ENCODE measurements at places on chromosomes 6 and 20.

DNA sequence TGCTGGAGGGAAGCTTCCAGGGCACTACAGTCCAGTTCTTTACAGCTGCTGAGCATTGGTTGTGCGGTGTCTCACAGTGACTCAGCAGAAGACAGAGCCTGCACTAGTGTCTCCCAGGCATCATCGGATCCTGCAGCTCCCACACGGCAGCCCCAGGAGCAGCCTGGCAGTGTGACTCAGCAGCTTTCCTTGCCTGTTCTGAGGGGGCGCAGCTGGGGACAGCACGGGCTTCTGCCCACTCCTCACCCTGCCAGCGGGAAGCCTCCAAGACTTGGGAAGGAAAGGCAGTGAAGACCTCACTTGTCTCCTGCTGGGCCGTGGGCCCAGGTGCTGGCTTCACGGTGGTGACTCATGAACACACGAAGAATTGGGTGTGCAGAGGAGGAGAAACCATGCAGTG, 165.4 kb downstream of the SYNDIG1 start:
- DNase-seq, result peak; percentile 78

DNA sequence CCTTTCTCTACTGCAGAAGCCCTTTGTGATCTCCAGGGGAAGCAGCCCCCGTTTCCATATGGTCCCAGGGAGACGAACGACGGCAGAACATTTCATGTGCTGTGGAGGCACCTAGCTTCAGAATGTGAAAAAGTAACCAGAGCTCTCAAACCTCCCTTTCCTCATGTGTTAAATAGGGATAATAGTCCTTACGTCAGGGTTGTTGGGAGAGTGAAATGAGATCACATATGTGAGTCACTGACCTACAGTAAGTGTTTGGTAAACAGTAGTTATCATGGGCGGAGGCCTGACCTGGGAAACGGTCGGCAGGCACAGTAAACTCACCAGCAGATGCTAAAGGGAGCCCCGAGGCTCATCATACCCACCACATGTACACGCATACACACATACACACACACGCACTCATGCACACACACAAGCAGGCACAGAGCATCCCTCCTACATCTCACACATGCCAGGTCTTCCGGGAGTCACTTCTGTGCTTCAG, 89.7 kb downstream of the LY86 start:
- DNase-seq, result peak; percentile 84

DNA sequence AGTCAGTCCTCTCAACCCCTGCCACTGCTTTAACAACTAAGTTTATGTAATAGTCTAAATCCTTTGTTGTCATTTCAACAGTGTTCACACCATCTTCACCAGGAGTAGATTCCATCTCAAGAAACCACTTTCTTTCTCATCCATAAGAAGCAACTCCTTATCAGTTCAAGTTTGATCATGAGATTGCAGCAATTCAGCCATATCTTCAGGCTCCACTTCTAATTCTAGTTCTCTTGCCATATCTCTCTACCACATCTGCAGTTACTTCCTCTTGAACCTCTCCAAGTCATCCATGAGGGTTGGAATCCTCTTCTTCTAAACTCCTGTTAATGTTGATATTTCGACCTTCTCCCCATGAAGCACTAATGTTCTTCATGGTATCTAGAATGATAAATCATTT, 57.9 kb upstream of the FOXO3 start:
- DNase-seq, result no peak

- no peak for DNase-seq
Observed at GRCh38 chr6:4004249-4004648, 74.7 kb downstream of the FAM217A start.

DNA sequence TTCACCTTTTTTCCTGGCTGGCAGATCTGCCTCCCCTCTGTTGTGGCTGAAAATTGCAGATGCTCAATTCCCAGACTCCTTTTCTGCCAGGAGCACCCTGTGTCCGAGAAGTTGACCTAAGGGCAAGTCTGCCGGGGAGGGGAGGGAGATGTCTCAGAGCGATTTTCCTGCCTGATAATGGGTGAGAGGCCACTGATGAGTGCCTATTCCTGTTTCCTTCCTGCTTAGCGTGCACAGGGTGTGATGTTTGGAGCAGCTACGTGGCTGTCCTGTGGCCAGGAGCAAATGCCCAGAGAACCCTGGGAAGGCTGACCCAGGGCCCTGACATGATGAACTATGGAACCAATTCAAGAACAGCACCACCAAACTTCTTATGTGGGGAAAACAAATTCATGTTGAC, 22.5 kb downstream of the SOX4 start:
- no peak for DNase-seq

- peak; percentile 17 for DNase-seq
Observed at GRCh38 chr6:152118678-152119077, 311.2 kb downstream of the ESR1 start.

DNA sequence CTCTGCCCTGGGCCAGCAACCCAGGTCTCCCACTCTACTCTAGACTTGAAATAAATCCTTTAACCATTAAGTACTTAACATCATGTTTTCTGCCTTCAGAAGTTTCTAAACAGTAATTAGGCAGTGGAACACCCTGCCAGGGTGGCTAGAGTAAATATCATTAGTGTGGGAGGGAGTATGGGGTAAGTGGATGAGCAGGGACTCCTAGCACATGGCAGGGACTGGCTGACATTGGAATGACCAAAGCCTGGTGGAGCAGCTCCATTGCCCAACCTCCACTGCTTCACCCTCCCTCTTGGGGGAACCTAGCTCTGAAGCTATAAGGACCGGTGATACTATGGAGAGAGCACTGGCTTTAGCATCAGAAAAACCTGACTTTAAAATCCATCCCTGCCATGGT, 167.1 kb downstream of the MAFB start:
- no peak for DNase-seq

GRCh38 chr6:24759718-24760117, 15.0 kb upstream of the GMNN start:
- no peak for DNase-seq

- peak; percentile 77 for DNase-seq
Observed at GRCh38 chr20:3768342-3769130, 983 bp upstream of the ADISSP start.

- peak; percentile 75 for DNase-seq
Observed at GRCh38 chr6:27592481-27593199, 119.7 kb upstream of the ZNF184 start.

DNA sequence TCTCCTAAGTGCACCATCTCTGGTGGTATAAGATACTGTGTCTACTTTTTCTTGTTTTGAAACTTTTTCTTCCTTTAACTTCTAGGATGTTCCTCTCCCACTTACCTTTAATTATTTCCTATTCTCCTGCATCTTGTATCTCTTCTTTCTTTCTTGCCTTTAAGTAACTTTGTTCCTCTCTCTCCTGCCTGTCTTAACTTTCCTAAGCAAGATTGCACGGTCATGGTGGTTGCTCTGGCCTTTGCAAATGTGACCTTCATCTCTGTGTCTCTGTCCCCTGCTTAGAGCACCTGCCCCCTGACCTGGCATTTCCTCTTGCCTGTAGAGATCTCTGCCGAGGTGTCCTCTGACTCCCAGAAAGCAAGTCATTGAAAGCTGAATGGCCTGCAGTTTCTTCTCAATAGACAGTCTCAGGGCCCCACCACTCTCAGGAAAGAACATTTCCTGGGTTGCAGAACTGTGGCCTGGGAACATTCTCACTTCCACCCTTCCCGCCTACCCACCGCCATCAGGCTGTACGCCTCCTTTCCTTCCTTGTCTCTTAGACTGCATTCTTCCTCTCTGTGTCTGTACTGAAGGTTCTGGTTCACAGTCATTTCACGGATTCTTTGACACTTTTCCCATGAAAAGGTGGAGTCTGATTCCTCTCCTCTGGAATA, 12.8 kb downstream of the ZDHHC14 start:
- no peak for DNase-seq

GRCh38 chr20:6909608-6910007, 142.1 kb downstream of the BMP2 start:
- DNase-seq, result peak; percentile 89

GRCh38 chr6:108995296-108995695, 99.3 kb downstream of the SESN1 start:
- no peak for DNase-seq

- no peak for DNase-seq
Observed at GRCh38 chr20:49979030-49979832, 3.5 kb upstream of the SNAI1 start.

DNA sequence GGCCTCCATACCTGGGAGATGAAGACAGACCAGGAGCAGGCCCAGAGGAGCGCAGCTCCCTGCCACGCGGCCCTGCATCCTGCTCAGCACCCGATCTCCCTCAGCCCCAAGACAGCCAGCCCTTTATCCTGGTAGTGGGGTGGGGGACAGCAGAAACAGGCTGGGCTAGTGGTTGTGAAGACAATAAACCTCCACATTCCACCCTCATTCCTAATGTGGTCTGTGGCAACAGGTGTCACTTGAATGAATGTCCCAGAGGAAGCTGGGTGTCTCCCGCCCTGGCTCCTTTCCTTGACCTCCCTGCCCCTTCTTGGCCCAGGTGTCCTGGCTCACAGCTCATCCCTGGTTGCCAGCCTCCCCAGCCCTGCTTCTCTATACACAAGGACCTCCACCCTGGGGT, at the start of gene C6orf15:
Gene C6orf15, minus strand, starts transcription at position 98 of the 400 bp plus-strand sequence. Its CDS starts 20 bp downstream, at position 78.
- DNase-seq, result no peak

DNA sequence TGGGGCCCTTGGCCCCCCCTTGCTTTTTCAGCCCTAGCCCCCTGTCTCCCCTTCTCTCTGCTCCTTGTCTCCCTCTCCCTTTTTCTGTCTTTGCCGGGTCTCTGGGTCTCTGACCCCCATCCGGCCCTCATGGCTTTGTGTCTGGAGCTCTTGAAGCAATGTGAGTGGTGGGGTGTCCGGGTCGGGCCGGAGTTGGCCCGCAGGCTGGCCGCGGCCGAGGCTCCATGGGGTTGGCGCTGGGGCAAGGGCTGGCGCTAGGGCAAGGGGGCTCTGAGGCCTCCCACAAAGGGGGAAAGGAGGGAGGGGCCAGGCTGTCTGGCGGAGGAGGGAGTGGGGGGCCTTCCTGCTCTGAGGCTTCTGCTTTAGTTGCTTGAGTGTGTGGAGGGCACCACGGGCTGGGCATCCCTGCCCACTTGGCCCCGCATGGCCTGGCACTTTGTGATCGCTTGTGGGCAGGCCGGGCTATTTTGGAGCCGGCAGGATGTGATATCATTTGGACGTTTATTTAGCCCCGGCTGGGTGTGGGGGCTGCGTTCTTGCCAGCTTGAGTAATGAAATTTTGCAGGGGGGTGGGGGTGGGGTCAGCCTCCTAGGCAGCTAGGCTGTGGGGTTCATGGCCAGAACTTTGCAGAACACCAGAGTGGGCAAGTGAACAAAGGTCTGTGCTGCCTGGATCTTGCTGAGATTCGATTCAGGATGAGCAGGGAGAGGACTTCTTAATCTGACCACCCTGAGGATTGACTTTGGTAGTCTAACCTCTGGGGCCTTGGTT, 78.7 kb upstream of the MYL9 start:
- peak; percentile 50 for DNase-seq

DNA sequence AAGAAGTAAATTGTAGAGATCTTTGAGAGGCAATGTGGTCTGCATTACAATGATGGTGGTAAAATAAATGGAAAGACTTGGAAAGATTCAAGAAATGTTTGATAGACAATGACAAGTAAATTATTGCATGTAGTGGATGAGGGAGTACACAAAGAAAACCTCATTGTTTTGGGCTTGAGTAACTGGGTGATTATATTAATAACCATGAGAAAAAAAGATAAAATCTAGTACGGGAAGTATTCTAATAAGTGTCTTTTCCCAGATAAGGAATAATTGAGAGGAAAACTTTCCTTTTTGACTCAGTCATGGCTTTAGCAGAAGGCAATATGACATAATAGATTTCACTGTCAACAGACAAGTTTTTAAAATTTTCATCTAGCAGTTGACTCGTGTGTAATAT, 993.0 kb downstream of the EYS start:
- no peak for DNase-seq

DNA sequence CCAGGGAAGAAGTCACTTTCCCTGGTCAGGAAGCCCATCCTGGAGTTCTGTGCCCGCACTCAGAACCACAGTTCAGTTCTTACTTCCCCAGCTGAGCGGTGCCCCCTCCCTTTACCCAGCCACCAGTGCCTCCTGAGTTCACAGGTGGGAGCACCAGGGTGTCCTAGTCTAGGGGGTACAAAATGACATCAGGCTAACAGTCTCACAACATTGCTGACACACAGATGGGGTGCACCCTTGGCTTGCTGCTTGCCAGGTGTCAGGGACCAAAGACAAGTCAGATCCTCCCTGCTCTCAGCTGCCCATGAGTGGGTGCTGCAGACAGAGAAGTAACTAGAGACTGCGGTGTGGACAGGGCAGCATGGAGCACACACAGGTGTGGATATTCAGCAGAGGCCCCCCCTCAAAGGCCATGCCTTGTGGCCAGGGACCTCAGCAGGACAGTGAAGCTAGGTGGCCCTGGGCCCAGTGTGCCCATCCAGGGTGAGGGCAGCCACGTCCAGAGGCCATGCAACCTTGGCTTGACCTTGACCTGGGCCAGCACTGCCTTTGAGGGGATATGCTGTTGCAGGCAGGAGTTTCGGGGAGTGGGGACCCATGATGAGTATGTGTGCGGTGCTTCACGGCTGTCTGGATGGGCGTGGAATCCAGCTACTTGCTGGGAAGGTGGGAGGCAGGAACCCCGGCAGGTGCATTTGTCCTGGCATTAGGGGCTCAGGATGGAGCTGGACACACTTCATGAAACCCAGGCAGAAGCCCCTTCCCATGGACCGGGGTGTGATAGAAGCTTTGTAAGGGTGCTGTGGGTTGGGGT, 110.4 kb upstream of the FRMD1 start:
- DNase-seq, result no peak

GRCh38 chr6:101150226-101150625, 243.3 kb upstream of the GRIK2 start:
- DNase-seq, result no peak

- peak; percentile 4 for DNase-seq
Observed at GRCh38 chr20:43379239-43379917, 78.3 kb upstream of the SRSF6 start.

GRCh38 chr20:14611479-14611878, 274.1 kb upstream of the FLRT3 start:
- no peak for DNase-seq
